Activated naive CD4-positive, alpha-beta T cell treated with Interleukin-2 at 50 U/mL for 16 hours (primary cell): ENCODE measurements at places on chromosomes 3 and 15.

DNA sequence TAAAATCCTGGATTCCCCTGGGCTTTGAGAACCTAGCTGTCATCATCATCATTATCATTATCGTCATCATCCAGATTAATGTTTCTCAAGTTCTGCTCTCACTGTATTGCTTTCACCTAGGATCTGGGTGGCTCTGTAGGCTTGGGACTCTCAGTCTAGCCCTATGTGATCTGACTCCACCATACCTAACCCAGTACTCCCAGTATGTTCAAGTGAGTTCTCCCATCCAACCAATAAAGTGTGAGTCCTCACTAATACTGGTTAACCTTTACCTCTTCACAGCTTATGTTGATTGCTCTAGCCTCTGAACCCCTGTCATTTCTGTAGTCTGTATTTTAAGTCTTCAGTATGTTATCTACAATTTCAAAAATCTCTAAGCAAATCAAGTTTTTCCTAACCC is 102.3 kb downstream of the NECTIN3 start:
- DNase-seq = no peak

DNA sequence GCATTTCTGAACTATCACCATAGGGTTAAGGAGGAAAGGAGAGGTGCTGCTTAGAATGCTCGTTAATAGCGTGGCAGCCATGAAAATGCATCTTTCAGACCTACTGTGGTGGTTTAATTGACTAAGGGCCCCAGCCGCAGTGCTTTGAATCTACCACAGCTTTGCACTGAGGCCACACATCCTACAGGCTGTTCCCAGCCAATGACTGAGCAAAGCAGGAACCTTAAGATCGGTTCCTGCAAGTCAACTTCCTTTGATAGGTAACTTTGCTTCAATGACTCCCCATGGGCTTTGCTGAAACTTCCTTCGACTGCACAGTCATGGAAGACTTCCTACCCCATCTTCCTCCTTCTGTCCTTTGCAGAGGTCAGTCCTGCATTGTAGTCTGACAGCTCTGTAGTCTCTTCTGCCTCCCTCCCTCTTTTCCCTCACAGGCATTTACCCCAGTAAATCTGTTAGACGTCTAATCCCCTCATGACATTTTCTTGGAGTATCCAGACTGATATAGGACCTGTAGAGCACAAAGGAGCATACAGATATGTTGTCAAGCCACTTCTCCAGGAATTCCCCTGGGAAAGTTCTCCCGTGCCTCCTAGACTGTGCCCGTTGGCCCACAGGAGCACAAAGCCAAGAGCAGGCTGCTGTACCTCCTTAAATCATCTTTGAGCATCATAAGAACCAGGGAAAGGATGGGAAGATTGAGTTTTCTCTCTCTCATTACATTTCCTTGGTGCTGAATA is 2.6 kb upstream of the BCL2A1 start:
- DNase-seq = peak; percentile 33

DNA sequence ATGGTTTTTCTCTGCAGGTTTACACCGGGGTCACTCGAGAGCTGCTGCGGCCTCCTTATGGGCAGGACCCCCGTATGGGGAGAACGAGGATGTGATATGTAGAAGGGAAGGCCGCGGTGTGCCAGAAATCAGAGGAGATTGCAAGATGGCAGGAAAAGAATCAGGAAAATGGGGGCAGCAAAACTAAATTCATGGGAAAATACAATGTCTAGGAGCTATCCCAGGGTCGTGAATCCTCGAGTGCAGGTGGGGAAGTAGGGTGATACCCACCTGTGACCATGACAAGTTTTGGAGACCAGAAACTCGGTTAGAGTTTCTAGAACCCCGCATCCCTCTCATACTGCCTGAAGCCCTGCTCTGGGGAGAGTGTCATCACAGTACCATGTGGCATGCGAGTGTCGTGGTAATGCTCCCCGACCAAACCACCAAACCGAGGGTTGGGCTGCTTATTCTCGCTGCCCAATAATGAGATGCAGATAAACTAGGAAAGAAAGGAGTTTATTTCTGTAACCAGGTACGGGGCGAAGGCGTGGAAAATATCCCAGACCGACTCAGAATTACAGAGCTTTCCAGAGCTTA is 781 bp downstream of the TRNT1 start:
- DNase-seq = peak; percentile 59

GRCh38 chr3:138066383-138066782 is 49.0 kb downstream of the DZIP1L start:
- DNase-seq = no peak

DNA sequence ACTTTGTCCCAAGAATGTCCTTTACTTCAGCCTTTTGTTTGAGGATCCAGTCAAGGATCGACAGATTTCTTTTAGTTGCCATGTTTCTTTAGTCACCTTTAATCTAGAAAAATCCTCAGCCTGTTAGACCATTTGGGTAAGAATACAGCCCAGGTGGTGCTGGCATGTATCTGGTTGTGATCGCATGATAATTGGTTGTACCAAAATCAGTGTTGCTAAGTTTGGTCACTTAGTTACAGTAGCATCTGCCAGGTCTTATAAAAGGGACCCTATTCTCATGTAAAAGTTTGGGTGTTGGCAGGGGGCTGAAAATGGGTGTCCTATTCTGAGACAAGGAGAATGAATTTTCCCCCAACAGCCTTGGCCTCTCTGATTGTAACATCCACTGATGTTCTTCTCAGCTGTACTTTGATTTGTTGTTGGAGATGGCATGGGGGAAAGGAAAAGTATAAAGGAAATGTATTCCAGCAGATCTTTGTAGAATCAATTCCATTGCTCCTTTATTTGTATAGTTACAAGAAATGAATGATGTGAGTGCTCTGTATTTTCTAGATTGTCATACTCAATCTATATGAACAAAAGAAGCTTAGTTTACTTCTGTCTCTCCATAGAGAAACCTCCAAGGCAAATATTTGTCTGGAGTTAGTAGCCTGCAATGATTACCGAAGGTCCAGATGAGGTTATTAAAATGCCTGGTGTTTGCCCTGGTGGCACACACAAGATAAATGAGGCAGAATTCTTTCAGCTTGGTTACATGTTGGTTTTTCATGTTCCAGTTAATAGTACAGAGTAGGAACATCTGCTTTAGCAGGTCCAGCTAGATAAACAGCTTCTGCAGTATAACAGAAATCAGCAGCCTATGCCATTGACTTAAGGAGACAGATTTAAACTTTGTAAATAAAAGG is 65.7 kb downstream of the CMTM8 start:
- no peak for DNase-seq

GRCh38 chr15:89781891-89782618 is 5.9 kb downstream of the MESP2 start:
- no peak for DNase-seq

- DNase-seq = no peak
These were observed 20.8 kb upstream of the CFAP161 start for GRCh38 chr15:81113204-81113657.

GRCh38 chr15:38424101-38424552 is 29.8 kb upstream of the FAM98B start:
- DNase-seq = no peak

- no peak for DNase-seq
These were observed 259.2 kb downstream of the CPNE4 start for GRCh38 chr3:131775650-131776049.

GRCh38 chr3:149448331-149448831 is 26.1 kb upstream of the TM4SF4 start:
- DNase-seq = no peak

- no peak for DNase-seq
These were observed 520.9 kb upstream of the TGFBR2 start for GRCh38 chr3:30085486-30085885.

GRCh38 chr15:63134245-63134985 is 12.8 kb downstream of the LACTB start:
- no peak for DNase-seq

DNA sequence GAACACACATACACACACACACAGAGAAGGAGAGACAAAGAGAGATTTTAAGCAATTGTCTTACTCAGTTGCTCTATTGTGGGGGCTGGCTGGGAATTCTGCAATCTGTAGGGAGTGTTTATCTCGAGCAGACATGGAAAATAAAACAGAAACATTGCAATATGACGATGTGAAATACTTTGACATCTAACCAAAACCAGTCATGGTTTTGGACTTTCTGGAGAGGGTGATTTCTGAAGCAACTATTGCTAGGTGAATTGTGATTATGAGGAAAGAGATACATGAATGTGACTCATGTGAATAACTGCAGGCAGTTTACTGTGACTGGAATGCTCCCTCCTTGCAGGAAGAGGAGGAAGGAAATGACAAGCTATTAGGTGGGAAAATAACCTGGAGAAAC is 12.3 kb upstream of the PHLDB2 start:
- DNase-seq = no peak

GRCh38 chr3:117490716-117491115 is 781.1 kb downstream of the TUSC7 start:
- no peak for DNase-seq

GRCh38 chr15:77464129-77464865 is 43.6 kb downstream of the HMG20A start:
- DNase-seq = no peak

DNA sequence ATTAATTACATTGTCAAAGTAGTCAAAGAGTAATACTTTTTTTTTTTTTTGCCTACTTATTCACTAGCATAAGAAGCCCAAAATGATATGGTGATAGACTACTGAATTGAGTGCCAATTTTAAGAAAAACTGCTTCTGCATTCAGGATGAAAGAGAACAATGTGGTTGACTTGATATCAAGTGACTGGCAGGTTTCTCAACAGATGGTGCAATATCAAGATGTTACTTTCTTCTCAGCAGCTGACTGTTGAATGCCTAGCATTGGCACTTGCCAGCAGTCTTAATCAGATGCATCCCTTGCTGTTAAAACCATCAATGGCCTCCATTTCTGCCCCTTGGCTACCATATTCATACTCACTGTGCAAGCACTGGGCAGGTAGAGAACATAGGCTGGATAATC is 863.2 kb downstream of the GBE1 start:
- DNase-seq = no peak

DNA sequence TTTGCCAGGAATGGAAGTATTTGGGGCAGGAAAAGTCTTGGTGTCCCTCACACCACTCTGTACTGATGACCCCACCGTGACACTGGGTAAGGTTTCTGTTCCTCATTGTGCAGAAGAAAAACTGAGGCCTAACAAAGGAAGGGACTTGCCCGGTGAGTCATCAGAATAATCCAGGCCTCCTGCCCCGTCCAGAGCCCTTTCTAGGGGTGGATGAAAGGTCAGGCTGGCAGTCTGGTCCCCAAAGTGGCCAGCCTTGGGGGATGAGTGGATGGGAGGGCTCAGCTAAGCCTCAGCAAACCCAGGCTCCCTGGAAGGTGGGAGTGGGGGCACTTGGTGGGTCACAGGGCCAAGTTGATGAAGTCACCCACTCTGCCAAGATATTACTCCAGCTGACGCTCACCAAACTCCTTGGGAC is 2.3 kb upstream of the DNAH1 start:
- DNase-seq = no peak

DNA sequence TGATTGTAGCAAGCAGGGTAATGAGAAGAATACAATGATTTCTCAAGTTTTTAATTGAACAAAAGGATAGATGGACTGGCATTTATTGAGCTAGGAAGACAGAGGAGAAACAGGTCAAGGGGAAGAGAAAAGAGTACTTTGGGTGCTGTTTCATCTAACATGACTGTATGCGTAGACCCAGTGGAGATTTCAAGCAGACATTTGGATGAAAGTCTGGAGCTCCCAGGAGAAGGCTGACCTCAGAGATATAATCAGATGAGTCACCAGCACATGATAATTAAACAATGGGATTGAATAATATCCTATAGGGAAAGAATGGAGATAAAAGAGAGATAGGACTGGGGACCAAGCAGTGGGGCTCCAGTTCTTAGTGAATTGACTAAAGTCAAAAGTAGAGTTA is 194.9 kb downstream of the ARRDC4 start:
- DNase-seq = no peak

- DNase-seq = no peak
These were observed 112.7 kb upstream of the SLC4A7 start for GRCh38 chr3:27596921-27597320.

DNA sequence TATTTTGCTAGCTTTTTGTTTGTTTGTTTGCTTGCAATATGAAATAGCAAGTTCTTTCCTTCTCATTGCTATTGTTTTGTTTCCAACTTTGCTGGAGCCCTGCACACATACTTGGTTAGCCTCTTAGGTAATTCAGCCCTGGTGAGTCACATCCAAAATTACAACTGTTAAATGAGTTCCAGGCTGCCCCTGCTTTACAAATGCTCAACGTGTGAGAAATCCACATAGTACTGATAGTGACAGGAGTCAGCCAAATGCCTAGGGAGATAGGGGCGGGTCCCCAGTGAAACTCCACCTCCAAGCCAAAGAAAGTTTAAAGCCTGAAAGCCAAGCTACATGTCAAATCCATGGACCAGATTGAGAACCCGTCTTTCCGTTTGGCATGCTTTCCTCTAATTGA is 81.3 kb upstream of the RNF7 start:
- DNase-seq = no peak

DNA sequence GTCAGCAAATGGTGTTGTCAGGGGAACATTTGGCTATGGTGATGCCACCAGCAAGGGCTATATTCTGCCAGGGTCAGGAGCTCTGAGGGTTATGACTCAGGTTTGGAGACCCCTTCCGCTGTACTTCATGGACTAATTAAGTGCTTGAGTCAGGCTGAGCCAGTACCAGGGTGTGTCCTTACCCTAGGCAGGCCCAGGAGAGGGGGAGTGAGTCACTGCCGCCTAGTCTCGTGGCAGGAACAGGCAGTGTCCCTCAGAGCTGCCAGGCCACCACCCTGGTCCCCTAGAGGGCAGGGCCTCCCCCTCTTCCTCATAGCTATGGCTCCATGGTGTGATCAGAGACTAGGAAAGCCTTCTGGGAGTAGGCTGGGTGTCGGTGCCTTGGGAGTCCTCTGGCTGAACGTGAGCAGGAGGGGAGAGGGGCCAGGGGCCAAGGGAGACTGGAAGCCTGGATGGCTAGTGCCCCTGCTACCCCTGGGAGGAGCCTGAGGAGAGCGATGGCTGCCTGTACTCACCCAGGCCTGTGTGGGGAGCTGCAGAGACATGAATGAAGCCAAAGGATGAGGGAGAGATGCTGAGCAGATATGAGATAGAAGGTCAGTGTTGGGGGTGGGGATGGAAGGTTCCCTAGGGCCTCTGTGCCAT is 10.6 kb downstream of the MAPKAPK3 start:
- no peak for DNase-seq

GRCh38 chr3:142354076-142354475 is 93.8 kb downstream of the XRN1 start:
- no peak for DNase-seq

GRCh38 chr3:183578179-183578578 is 22.7 kb upstream of the KLHL6 start:
- DNase-seq = no peak

- DNase-seq = peak; percentile 8
These were observed 118.3 kb downstream of the TIGIT start for GRCh38 chr3:114411811-114412803.

GRCh38 chr15:58758141-58758540 is 8.6 kb upstream of the ADAM10 start:
- DNase-seq = no peak

DNA sequence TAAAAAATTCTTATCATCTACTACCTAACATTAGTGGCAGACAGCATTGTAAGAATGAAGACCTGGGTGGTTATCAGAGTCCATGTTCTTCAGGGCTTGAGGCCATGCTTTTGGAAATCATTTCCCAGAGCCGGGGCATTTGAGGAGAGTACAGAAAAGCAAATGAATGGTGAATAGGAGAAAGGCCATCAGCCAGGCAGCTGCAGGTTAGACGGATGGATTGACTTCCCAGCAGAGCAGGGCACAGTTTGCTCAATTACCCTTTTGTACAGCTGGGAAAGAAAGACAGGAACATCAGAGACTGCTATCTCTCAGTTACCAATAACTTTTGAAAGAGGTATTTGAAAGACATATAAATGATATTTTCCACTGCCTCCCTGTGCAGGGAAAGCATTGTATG is 135.6 kb downstream of the ALCAM start:
- no peak for DNase-seq
